ENCODE measurements at places on chromosomes 5 and 9.

DNA sequence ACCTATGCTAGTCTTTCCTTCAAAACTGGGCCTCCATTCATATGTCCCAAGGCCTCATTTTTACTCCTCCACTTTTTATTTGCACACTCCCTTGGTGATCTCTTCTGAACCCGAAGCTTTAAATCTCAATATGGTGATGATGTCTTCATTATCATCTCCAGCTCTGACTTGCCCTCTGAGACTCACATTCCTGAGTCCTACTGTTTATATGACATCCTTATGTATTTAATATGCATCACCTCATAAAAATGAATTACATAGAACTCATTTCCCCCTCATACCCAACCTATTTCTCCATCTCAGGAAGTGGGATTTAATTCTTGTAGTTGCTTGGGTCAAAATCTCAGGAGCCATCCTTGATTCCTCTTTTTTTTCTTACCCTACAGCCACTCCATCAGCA, 473.0 kb downstream of the EBF1 start:
- DNase-seq = no peak

DNA sequence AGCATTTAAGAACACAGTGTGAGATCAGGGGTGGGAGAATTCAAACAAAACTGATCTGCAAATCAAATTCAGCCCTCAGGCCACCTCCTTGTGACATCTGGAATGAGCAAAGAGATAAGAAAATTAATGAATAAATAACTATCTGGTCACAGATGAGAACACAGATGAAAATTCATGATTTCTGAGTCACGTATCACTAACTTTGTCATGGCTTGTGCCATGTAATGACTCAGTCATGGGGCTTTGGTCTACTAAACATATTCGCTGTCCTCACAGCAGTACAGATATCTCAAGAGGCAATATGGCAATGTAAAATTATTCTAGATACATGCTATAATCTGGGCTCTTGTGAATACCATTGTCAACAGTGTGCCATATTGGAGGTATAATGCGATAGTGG, 274.4 kb downstream of the MAN2A1 start:
- DNase-seq = no peak

GRCh38 chr9:26856413-26857032, 36.1 kb downstream of the CAAP1 start:
- DNase-seq = no peak

DNA sequence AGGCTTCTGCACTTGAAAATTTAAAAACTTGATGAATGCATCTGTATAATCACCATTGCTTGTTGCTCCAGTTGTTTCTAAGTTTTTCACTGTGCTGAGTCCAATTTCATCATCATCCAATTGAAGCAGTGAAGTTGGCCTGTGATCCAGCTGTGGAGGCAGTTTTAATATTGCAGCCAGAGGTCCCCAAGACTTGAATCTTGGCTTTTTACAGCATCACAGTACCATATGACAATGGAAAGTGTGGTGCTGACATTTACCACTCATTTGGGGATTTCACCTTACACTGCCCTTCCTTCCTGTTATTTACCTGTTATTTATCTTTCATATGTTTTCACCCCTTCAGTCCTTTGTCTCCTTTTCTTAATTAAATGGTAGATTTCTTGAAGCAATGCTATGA, 76.2 kb upstream of the SPIN1 start:
- no peak for DNase-seq

Data from CD4-positive, alpha-beta T cell treated with Interleukin-17A for 4 hours (primary cell).